Stimulated activated CD4-positive, alpha-beta T cell treated with anti-CD3 and anti-CD28 coated beads, Interleukin-15, amount 100 ng/mL, for 24 hours (primary cell): ENCODE measurements at places on chromosomes 1 and 21.

GRCh38 chr21:27646691-27647090 lies 679.8 kb upstream of the ADAMTS5 start:
- no peak for DNase-seq

- DNase-seq = no peak
These were observed 64.2 kb upstream of the CYYR1 start for GRCh38 chr21:26637201-26637745.

DNA sequence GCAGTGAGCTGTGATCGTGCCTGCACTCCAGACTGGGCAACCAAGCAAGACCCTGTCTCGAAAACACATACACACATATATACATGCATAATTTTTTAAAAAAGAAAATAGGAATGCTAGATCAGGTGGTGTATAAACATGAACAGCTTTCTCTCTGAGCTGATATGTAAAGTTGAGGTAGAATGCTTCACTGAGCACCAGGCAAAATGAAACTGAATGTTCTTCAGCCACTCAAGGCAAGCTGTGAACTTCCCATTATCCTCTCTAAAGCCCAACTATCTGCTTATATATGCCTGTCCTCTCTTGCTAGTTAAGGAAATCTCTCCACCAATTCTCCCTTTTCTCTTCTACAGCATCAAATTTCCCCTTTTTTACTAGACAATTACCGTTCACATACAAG lies 93.0 kb downstream of the NUF2 start:
- DNase-seq = no peak

GRCh38 chr1:4946343-4946742 lies 291.9 kb downstream of the AJAP1 start:
- no peak for DNase-seq

GRCh38 chr1:163471779-163472650 lies 150.3 kb downstream of the NUF2 start:
- no peak for DNase-seq

- no peak for DNase-seq
These were observed 78.0 kb downstream of the CD247 start for GRCh38 chr1:167440345-167440744.

DNA sequence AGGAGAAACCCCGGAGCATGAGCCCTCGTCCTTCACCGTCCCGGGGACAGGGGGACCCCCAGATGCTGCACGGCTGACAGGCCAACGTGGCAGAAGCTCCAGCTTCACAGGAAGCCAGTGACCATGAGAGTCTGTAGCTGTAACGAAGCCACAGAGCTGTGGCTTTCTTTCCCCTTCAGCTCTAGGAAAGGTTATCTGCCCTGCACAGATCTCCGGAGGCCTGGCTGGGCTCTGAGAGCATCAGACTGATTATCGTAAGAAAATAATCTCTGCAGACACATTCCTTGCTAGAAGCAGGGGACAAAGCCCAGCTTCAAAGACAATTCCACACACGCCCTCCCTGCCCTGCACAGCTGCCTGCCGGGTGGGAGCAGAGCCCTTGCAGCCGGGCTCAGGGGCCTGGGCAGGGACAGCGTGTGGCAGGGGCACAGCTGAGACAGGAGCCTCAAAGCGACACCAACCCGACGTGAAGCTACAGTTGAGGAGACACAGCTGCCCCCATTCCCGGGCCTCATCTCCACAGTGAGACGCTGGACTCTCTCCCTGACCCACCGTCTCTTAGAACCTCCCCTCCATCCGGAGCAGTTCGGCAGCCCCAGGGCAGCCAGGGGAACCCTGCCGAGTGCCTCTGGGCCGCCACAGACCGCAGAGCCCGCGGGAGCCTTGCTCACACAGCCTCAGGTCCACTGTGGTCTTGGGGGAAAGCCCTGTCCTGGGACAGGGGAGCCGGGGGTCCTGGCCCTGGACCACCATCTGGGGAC lies 30.6 kb downstream of the POFUT2 start:
- DNase-seq = no peak

DNA sequence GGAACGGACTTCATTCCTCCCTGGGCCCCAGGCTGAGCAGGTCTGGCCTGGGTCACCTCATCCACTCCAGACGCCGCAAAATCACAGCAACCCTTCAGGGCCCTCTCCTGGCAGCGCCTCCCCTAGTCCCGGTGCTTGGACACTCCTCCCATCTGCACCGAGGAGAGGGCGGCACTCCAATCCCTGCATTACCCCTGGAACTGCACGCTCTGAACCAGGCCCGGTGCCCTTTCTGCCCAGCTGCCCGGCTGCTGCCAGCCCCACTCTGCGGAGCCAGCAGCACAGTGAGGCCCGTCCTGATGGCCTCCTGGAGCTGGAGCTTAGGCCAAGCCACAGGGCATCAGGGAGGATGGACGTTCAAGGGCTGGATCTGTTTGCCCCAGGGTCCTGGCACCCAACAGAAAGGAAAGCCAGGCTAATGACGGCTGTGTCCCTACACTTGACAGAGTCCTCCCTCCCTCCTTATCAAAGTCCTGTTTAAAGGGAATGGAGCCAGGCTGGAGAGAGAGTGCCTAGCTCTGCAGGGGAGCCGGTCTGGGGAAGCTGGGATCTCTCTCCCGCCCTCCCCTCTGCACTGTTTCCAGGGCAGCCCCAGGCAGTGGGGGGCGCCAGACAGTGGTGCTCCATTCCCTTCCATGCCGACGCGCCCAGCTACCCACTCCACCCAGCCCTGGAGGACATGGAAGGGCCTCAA lies 12.7 kb downstream of the COL6A2 start:
- no peak for DNase-seq

DNA sequence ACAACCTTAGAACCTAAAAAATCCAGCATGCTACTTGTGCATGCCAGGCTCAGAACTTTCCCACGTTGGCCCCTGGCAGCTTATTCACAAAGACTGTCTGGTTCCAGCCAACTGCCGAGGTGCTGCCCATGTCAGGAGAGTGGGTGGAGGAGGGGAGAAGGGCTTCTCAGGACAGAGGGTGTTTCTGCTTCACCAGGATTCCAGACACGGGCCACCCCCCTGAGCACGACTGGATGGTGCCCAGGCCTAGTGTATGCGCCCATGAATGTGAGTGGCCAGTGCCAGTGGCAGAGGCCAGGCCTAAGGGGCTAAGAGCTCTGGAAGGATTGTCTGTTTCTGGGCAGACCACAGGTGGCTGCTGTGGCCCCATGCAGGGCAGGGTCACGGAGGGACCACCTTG lies 148.2 kb upstream of the COL6A1 start:
- no peak for DNase-seq

DNA sequence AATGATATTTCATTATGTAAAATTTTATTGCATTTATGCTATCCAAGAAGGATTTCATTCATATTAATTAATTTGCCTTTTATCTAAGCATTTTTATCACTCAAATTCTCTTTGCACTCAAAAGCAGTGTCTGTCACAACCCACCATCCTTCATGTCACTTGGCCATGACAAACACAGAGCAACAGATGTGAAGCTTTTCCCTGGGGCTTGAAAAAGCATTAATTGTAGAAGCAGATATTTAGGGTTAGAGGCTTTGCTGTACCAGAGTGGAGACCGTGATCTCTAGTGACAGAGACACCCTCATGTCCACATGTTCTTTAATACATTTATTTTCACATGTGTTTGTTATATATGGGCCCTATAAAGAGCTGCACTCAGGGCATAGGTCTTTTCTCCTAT lies 230.5 kb downstream of the SPATA17 start:
- DNase-seq = no peak

- peak; percentile 45 for DNase-seq
These were observed 9.8 kb upstream of the GJA8 start for GRCh38 chr1:147892731-147893214.

DNA sequence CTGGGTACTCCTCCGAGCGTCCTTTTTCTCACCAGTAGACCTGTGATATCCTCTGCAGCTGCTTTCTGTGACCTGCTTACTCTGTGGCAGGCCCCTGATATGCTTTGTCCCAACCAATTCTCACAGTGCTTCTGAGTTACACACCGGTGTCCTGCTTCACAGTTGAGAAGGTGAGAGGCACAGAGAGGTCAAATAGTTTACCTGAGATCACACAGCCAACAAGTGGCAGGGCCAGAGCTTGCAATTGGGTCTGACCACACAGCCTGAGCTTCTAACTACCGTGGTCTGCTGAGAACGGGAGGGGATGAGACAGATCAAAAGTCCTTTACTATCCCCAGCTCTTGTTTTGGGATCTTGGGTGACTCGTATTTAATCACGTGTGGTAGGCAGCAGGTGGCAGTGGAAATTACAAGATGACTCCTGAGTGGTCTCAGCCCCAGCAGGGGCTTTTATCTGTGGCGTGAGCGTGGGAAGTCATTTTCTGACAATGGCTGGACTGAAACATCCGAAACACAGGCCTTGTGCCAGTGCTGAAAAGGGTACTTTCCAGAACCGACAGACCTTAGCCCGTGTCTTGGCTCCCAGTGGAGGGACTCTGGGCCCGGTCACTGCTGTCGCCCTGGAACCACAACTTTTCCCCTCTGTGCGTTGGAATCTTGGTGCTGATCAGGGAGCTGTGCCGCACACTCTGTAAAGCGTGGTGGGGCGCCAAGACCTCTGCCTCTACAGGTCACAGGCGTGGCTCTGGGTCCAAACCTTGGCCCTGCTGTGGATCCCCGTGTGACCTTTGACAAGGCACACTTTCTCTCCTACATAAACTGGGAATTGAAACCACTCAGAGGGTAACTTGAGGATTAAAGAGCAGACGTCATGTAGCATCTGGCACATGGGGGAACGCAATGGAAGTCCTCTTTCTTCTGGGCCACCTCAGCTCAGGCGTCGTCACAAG lies 11.9 kb downstream of the THEMIS2 start:
- DNase-seq = no peak

GRCh38 chr1:228953207-228953606 lies 217.9 kb downstream of the RHOU start:
- DNase-seq = no peak

- DNase-seq = no peak
These were observed 65.4 kb downstream of the SYDE2 start for GRCh38 chr1:85135392-85135798.

- no peak for DNase-seq
These were observed 48.9 kb downstream of the MEF2D start for GRCh38 chr1:156451505-156452160.

GRCh38 chr1:67485046-67485811 lies 55.0 kb upstream of the SERBP1 start:
- DNase-seq = no peak

DNA sequence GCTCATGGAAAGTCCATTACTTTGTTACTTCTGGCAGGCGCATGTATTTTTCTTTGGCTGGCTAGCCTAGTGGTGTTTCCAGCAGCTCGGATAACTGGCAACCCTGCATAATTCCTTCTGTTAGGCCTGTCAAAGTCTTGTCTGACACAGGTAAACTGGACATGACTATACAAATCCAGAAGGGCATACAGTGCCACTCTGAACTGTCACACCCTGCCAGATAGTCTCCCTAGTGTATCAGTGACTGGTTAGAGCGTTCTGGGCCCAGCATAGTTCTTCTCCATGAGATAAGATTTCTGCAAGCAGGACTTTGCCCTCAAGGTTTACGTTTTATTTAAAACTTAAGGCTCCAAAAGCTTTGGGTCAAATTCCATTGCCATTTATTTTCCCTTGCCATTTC lies 177.7 kb upstream of the GORAB start:
- DNase-seq = no peak

- no peak for DNase-seq
These were observed 20.2 kb downstream of the DIP2A start for GRCh38 chr21:46478910-46479309.

- no peak for DNase-seq
These were observed 35.8 kb upstream of the RIPK4 start for GRCh38 chr21:41802684-41803083.

DNA sequence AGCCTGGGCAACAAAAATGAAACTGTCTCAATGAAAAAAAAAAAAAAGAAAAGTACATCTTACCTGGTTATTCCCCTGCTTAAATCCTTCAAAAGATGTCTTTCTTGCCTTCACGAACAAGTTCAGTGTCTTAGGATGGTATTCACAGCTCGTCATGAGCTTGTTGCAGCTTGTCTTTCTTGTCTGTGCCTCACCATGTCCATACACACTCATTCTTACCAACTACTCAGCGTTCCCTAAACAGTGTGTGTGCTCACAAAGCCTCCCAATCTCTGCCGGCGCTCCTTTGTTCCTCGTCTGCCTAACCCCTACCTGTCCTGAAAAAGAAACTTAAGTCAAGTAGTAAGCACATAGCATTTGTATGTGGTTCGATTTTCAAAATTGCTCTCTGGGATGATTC lies 31.1 kb downstream of the UBE4B start:
- DNase-seq = no peak

GRCh38 chr1:235739631-235740030 lies 90.0 kb upstream of the GNG4 start:
- DNase-seq = no peak
